ENCODE measurements at places on chromosomes 6 and 20. TPM values are rescaled to one million over a fixed set of nuclear protein-coding genes. Genes with fewer than 3 reads are reported as not detected.

DNA sequence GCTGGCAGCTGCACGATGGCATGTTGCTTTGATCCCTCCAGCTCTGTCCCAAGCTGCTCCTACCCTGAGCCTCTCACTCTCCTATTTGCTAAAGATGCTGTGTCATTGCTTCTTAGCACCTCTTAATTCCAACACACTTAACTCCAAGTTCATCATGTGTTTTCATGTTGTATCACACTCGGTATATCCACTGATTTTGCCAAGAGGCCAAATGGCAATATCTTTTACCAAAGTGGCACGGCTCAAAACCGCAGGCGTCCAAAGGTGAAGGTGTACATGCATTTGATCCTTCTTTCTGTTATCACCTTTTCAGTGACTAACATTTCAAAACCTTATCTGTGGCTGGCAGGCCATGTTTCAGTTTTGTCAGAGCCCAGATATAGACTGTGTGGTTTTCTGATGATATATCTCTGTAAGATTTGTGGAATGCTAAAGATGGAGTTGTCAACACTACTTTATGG, 217.0 kb downstream of the TBX18 start:
- DNase-seq, result no peak

GRCh38 chr20:6152777-6153176, 29.9 kb upstream of the FERMT1 start:
- DNase-seq, result no peak

DNA sequence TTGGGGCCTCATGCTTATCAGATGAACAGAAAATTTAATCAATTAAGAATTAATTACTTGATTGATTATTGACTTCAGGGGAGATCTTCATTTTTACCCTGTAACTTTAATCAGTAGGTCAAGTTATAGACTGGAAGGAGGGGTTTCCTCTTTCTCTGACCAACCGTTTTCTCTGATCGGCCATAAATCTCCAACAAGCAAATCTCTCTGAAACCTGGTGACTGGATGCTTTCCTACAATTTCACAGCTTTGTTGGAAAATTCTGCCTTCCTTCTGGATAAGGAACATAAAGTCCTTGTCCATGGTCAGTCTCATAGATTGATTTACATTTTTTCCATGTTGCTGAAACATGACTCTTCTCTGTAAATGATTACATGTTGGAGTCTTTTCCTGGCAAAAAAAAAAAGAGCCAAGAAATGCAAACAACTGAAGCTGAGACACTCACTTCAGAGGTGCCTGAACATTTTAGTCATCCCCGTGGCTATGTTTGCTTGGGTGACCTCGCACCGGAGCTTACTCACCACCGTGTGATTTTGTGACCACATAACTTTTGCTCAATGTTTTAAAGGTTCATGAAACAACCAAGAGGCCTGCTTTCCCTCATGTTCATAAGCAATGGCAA, 31.0 kb downstream of the IRF4 start:
- DNase-seq, result peak; percentile 5

- no peak for DNase-seq
Measured at GRCh38 chr20:40282541-40282940, 406.5 kb downstream of the MAFB start.

The CST7 gene
- 2.5 TPM for polyA plus RNA-seq

The ZC2HC1B gene
- not detected for polyA plus RNA-seq
